Right atrium auricular region (tissue), 2 donors: ENCODE measurements at places on chromosomes 16 and 17. TPM values are rescaled to one million over a fixed set of nuclear protein-coding genes. Genes with fewer than 3 reads are reported as not detected.

DNA sequence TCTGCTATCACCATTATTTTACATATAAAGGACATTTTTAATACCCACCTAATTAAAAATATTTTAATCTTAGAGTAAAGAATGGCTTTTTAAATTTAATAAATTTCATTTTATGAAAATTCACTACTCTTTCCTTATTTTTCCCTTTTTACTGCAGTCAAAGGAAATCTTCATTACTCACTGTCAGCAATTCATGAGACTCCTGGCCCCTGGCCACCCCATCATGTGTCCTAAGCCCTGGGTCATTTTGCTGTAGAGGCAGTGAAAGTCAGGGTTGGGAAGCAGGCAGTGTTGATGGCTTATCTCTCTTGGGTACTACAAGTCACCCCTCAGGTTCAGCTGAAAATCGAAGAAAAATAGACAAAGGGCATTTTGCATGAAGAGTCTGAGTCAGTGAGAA lies 468.6 kb upstream of the CCL2 start:
- no peak for DNase-seq

RASL10B gene
- 61.9 TPM for total RNA-seq

- no peak for DNase-seq
Measured at GRCh38 chr17:8359769-8360168, 16.7 kb downstream of the KRABD2 start.

DNA sequence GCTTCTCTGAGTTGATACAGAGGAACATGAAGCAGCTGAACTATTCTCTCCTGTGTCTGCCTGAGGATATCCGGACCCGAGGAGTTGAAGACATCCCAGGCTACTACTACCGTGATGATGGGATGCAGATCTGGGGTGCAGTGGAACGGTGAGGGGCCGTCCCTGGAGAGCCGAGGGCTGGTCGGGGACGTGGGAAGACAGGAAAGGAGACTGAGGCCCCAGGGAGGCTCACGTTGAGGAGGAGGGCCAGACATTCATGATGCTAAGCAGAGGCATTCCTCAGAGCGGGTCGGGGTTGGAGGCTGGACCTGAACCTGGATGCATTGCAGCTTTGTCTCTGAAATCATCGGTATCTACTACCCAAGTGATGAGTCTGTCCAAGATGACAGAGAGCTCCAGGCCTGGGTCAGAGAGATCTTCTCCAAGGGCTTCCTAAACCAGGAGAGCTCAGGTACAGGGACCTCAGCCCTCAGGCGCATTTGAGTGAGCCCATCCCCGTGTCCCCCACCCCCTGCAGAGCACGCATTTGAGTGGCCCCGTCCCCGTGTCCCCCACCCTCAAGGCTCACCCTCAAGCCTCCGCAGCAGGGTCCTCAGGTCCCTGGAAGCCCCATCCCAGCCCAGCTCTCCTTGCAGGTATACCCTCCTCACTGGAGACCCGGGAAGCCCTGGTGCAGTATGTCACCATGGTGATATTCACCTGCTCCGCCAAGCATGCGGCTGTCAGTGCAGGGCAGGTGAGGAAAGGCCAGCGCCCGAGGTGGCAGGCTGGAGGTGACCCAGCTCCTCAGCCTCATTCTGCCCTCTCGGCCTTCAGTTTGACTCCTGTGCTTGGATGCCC lies 8.3 kb downstream of the ALOX15B start:
- no peak for DNase-seq

KRTAP4-4 gene
- total RNA-seq = not detected

DNA sequence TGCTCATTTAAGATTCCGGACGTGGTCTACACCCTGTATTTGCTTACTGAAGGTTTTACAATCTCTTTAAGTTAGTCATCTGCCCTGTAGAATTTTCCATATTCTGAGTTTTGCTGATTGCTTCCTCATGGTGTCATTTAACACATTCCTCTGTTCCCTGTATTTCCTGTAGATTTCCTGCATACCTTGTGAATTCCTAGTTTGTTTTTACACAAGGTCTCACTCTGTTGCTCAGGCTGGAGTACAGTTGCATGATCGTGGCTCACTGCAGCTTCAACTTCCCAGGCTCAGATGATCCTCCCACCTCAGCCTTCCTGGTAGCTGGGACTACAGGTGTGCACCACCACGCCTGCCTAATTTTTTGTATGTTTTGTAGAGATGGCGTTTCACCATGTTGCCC lies 66.8 kb downstream of the CMIP start:
- DNase-seq = no peak

- DNase-seq = no peak
Measured at GRCh38 chr17:64443086-64443760, 5.7 kb upstream of the MILR1 start.

- DNase-seq = no peak
Measured at GRCh38 chr17:8718001-8718563, 26.6 kb downstream of the CCDC42 start.

DNA sequence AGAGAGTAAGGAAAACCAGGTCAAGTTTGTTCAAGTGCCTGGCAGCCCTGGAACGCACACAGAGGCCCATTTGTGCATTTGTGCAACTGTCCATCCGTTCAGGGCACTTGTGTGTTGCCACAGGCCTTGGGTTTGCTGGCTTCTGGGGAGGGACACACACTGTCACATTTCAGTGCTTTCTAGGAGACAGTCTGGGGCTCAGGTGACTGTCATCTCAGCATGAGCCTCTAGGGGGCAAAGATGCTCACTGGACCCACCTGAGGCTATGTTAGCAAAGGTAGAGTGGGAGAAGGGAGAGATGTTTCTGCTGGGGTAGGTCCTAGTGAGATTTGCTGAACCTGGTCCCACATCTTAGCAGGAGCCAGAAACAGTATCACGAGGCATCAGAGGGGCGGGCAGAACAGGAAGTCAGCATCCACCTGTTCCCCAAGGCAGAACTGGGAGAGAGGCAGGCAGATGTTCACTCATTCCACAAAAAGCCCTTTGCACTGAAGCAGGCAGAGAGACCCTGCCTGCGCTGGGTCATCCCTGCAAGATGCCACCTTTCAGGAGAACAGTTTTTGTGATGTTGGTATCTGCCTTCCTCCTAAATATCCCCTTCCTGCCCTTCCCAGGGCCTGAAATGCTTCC lies 48.5 kb downstream of the RAI1 start:
- no peak for DNase-seq

- DNase-seq = no peak
Measured at GRCh38 chr16:12740986-12741610, 62.6 kb downstream of the CPPED1 start.

DNA sequence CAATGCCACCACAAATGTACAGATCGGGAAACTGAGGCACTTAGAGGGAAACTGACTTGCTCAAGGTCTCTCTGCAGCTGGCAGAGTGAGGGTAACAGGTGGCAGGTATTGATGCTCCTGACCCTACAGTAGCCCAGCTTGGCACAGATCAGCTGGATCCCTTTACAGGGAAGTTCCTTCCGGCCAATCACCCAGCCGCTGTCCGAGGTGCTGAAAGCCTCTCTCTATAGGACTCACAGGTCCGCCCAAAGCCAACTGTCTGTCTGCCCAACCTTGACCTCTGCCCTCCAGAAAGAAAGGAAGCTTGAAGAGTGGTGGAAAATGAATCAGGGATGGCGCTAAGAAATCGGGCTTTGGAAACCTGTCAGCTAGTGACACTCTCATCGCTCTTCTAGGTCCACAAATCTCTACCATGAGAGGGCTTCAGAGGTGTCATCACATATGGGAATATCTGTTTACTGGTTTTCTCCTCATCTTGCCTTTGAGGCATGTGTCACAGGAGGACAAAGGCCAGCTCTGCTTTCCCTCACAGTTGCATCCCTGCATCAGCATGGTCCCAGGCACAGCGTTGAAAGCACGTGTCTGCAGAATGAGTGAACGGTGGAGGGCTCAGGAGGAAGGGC lies 246.2 kb downstream of the KATNIP start:
- no peak for DNase-seq

- no peak for DNase-seq
Measured at GRCh38 chr17:81402530-81402941, 7.3 kb downstream of the BAHCC1 start.

VASN gene
- total RNA-seq = 17.9 TPM

- no peak for DNase-seq
Measured at GRCh38 chr17:29891131-29891530, 38.9 kb downstream of the SSH2 start.

CDRT15L2 gene
- total RNA-seq = not detected

DNA sequence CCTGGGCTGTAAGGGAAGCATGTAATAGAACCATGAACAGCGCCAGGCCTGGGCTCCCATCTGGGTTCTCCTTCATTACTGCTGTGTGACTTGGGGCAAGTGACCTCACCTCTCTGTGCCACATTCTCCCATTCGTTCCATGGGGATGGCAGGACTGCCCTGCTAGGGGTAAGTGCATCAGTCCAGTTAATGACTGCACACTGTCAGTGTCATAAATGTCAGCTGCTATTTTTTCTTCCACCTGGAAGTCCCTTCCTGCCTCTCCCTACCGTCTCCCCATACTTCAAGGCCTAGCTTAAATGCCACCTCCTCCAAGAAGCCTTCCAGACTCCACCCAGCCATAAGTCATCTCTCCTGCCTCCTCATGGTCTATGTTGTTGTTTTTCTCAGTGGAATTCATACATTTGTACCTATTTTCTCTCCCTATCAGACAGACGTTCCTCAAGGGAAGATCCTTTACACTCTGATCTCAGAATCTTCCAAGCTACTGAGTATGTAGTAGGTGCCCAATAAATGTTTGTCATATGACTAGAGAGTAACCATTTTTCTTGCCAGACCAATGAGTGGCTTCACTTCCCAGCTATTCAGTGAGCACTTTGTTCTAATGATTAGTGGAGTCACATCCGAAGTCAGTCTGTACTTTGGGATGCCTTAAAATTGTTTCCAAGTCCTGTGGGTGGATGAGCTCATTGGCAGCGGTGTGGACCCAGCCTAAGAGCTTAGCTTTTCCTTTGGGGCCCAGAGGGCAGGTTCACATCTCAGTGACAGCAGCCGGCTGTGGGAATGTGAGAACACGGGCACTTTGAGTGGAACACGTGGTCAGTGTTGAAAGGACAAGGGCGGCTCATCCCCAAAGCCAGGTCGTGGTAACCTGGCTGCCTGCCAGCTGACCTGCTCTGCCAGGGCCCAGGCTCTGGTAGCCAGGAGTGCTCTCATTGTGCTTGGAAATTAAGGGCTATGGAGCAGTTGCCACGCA lies 147.5 kb upstream of the GSE1 start:
- peak; percentile 85 for DNase-seq

GRCh38 chr16:81905277-81905676 lies 106.0 kb downstream of the SDR42E1 start:
- DNase-seq = no peak

DNA sequence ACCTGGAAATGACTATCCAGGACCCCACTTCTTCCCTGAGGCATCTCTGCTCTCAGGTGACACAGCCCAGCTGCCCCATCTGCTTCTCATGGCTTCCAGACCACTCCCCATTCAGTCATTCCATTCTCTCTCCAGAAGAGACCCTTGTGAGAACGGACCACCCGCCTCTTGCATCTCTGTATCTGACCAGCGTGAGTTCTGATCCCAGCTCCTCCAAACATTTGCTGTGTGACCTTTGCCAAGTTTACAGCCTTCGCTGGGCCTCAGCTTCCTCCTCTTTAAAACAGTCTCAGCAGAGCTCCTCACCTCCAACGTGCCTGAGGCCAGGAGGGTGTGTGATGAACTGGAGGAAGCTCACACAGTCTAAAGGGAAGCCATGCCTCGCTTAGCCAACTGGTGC lies 39.6 kb downstream of the C16orf82 start:
- DNase-seq = no peak

OTOP3 gene
- total RNA-seq = not detected

- DNase-seq = no peak
Measured at GRCh38 chr17:8375738-8376259, 705 bp downstream of the KRABD2 start.

DNA sequence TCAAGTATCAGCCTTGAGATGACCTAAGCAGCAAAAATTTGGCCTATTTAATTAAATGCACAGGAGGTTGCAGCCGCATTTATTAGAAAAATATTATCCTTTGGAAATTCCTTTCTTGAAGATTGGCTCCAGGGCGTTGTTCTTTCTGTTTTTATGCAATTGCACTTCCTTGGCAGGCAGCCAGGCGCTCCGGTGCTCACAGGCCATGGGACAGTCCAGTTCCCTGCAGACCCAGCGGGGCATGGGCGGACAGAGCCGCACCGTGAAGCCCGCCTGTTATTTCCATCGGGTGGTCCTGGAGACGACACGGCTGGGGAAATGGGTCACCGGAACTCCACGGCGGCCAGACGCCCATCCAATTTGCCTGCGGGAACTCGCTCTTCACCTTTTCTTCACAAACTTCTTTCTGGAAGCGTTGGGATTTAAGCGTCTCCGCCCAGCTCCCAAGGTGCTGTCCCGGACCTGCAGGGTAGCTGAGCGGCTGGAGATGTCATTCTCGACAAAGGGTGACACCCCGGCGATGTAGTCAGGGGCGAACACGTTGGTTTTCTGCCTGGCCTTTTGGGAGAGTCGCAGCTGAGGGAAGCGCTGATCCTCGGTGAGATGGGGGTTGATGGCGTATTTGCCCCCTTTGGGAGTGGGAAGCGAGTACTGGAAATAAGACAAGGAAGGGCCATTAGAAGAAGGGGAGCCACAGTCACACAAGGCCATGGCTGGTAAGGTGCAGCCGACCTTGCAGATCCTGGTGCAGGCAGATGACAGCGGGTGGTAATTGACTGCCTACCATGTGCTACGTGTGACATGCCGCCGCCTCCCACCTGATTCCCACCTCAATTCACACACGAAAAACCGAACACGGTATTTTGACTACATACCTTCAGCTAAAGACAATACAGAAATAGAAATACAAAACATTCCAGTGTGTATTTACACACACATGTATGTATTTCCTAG lies 12.5 kb downstream of the NOB1 start:
- DNase-seq = peak; percentile 83

G6PC1 gene
- total RNA-seq = not detected

DNA sequence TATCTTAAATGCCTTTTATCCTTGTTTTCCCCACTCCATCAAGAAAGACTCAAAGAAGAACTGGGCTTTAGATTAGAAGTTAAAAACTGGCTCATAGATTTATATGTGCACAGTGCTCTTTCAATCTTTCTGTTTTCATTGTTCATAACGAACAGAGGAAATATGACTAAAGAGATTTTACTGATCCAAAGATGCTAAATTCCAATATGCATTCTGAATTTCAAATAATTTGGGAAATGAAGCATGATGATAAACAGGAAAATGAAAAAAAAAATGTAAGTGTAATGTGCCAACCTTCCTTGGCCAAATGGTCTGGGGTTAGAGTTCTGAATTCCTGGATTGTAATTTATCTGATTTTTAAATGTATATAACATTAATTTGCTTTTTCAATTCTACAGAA lies 25.0 kb upstream of the SMIM36 start:
- no peak for DNase-seq

ABCA5 gene
- total RNA-seq = 19.7 TPM

- no peak for DNase-seq
Measured at GRCh38 chr16:4803898-4804762, 1.7 kb upstream of the ROGDI start.

GRCh38 chr17:65290616-65291015 lies 153.4 kb downstream of the RGS9 start:
- DNase-seq = no peak

TMEM92 gene
- total RNA-seq = not detected

DNA sequence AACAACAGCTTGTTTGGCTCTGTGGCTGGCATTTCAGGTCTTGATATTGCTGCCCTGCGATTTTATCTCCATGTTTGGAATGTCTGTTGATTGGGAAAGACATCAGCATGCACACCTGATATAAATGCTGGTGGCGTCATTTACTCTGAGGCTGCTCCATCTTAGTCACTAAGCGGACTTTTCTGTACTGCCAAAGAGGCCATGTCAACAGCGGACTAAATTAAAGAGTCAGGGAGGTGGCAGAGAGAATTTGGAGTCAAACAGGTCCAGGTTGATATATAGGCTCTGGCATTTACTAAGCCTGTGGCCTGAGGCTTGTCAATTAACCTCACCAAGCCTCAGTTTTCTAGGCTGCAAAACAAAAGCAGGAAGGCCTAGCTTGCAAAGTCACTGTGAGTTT lies 6.2 kb downstream of the RBFOX1 start:
- peak; percentile 48 for DNase-seq

TMC7 gene
- total RNA-seq = 0.63 TPM

BEAN1 gene
- 0.48 TPM for total RNA-seq
